ENCODE measurements at places on chromosomes 7 and 10.

GRCh38 chr7:12337095-12337494, 66.6 kb downstream of the VWDE start:
- DNase-seq, result no peak

DNA sequence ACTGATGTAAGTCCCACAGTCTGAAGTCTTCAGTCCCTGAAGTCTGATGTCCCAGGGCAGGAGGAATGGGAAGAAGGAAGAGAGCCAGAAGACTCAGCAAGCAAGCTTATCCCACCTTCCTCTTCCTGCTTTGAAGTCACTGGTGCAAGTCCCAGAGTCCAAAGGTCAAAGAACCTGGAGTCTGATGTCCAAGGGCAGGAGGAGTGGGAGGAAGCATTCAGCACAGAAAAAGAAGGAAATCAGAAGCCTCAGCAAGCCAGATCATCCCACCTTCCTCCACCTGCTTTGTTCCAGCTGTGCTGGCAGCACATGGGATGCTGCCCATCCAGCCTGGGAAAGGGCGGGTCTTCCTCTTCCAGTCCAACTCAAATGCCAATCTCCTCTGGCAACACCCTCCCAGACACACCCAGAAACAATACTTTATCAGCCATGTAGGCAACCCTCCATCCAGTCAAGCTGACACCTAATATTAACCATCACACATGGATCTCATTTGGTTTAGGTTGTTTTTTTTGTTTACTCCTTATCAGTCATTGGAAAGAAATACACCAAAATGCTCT, 50.9 kb downstream of the ADAM12 start:
- no peak for DNase-seq

DNA sequence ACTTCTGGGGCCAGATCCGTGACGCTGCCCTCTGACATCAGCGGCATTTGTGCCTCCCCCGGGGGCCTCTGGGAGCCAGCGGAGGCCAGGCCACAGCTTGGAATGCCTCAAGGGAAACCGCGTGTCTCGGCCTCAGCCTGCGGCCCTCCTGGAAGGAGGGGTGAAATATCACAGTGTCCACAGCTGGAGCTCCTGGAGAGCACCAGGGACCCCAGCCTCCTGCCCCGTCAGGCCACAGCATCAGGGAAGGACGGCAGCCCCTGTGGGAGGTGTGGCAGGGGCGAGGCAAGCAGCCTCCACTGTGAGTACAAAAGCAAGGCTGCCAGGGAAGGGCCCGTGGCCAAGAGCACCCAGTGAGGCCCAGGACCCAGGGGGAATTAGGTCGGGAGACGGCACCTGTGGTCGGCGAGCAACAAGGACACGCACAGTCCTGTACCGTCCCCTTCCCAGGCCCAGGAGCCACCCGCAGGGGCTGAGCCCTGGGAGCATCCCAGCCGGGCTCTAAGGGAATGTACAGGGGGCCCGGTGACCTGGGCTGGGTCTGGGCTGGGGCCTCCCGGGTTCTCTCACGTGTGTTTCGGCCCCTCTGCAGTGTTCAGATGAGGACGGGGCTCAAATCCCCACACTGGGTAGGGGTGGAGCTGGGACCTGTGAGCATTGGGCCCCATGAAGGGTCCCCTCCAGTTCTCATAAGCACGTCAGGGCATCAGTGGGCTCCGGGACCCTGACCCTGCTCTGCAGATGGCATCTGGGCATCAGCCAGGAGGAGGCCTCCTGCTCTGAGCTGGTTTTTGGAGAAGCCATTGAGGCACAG, 18.7 kb upstream of the KNDC1 start:
- DNase-seq, result no peak

GRCh38 chr10:86349940-86350630, 16.5 kb downstream of the GRID1 start:
- no peak for DNase-seq

GRCh38 chr7:620056-620455, 100.4 kb upstream of the PDGFA start:
- DNase-seq, result no peak

- no peak for DNase-seq
Measured at GRCh38 chr10:89591796-89592271, 53.2 kb downstream of the PANK1 start.

- no peak for DNase-seq
Measured at GRCh38 chr10:603745-604144, 85.7 kb downstream of the DIP2C start.

GRCh38 chr7:156773966-156774365, 119.0 kb downstream of the LMBR1 start:
- no peak for DNase-seq

DNA sequence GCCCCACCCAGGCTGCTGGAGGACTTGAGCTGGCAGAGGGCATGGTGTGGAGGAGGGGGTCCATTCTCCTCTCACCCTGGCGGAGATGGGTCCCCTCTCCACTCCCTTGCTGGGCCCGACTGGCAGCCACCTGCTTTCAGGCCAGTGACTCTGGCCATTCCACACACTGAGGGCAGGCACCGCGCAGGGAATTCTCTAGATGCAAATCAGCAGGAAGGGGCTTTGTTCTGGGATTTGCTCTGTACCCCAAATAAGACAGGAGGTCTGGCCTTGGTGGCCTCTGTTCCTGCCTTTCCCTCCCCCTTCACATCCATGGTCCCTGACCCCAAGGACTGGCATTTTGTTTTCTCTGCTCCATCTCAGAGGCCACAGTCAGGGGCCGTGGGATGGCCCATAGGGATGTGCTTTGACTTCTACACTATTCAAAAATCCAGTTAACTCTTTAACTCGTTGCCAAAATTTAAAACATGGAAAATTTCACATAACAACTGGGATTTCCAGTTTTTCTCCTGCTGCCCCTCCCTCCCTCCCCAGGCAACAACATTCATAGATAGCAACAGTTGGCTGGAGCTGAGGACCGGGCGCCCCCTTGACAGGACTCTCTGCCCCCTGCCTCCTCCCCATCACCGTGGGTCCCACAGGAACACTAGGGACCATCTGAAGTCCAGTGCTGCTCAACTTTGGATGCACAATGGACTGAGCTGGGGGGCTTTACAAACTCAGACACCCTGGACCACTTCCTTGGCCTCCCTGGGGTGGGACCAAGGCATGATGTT, 33.9 kb downstream of the PPIF start:
- no peak for DNase-seq
